ENCODE measurements at places on chromosomes 6 and 20.

- no peak for DNase-seq
These were observed 1267.0 kb upstream of the CITED2 start for GRCh38 chr6:140641412-140641811.

DNA sequence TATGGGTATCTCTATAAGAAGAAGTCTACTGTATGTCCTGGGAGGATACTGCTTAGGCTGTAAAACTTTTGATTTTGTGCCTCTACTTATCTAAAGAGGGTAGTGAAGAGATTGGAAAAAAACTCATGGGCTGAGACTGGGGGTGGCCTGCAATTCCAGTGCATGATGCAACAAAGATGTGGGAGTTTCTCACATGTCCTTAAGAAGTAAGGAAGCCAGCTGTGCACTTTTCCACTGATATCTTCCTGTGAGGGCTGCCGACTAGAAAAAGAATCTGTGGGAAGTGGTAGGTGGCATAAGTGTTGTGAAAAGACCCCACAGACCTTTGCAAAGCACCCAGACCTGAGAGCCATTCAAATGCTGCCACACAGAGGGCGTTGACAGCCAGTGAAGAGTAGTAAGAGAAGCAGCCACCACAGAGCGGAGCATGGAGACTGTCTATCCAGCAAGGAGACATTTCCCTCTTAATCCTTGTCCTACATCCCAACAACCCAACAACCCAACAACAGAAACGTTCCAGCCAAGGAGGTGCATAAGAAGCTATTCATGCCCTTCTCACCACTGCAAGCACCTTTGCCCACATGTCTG, 65.1 kb downstream of the PFDN4 start:
- no peak for DNase-seq

DNA sequence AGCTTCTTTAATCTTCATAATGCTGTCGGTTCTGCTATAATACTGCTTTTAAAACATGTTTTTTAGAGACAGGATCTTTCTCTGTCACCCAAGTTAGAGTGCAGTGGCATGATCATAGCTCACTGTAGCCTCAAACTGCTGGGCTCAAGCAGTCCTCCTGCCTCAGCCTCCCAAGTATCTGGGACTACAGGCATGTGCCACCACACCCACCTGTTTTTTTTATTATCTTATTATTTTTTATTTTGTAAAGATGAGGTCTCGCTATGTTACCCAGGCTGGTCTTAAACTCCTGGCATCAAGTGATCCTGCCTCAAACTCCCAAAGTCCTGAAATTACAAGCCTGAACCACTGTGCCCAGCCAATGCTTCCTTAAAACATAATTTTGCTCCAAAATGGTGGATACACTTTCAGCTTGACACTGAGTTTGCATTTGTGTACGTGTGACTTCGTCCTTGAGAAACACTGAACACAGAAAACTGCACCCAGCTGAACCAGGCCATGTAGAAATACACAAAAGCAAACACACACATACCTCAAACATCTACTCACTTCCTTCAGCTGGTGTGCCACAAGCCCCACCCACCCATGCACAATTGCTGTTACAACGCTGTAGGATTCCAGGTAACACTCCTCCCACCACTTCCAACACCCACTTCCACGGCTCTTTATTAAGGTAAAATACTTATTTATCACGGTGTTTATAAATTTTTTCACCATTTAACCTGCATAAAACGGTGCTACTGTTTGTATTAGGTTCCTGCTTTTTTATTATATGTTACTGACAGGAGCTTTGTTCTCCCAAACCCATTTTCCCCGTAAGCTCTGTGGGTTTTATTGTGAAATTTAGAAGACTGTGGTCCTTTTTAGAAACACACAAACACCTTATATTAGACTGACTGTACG, 109.1 kb downstream of the TSHZ2 start:
- DNase-seq = peak; percentile 86

- peak; percentile 51 for DNase-seq
These were observed 123.7 kb downstream of the MRPL14 start for GRCh38 chr6:44003345-44004061.

DNA sequence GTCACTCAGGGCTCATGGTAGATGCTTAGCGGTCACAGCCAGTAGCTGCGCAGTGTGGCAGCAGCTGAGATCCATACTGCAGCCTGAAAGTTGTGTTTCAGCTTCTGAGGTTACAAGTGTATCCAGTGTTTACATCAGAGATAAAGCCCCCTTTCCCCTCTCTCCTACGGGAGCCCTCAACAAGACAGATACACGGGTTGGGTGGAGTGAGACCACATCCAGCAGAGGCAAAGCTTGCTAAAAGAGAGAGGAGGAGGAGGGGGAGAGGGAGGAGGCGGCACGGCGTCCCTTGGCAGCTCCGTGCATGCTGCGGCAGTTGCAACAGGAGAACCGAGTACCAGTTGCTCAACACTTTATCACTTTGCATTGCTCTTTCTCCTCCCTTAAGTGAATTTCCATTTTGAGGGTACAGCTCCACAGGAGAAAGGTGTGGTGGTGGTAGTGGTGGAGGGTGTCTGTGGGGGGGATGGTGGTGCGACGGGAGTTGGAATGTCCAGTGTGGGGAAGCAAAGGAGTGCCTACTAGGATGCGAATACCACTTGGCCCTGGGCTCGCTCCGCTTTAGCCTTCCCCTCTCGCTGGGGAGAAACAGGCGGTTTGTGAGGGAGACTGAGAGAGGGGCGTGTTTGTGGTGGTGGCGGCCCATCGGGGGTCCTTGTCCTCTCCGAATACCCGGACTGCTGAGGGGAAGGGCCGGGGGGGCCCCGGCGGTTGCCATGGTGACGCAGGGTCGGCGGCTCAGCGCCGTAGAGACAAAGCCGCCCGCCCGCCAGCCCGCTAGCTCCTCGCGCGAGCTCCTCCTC, 405 bp upstream of the RNF182 start:
- DNase-seq = no peak

- DNase-seq = peak; percentile 86
These were observed 24.5 kb upstream of the TCP11 start for GRCh38 chr6:35165630-35166071.

GRCh38 chr6:148955441-148955840, 208.6 kb downstream of the UST start:
- no peak for DNase-seq

GRCh38 chr6:11571073-11571472, 33.5 kb downstream of the TMEM170B start:
- DNase-seq = no peak

- peak; percentile 12 for DNase-seq
These were observed 6.1 kb downstream of the COL21A1 start for GRCh38 chr6:56241124-56241802.

GRCh38 chr6:107709341-107709740, 114.8 kb downstream of the SCML4 start:
- no peak for DNase-seq

DNA sequence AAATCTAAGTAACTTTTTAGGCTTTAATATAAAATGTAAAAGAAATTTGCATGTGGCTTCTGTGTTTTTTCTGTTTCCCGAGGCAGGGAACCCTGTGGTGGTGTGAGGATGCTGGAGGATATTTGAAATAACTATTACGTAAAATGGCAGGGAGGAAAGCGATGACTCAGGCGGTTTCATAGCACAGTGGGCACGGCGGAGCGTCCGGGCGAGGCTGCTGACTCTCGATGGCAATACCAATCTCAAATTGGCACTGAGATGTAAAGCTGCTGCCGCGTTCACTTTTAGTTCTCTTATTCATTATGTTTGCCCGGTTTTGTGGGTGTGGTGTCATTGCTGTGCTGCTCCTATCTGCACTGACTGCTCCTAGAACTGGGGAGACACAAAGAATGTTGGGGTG, 254.3 kb downstream of the THBS2 start:
- DNase-seq = no peak

DNA sequence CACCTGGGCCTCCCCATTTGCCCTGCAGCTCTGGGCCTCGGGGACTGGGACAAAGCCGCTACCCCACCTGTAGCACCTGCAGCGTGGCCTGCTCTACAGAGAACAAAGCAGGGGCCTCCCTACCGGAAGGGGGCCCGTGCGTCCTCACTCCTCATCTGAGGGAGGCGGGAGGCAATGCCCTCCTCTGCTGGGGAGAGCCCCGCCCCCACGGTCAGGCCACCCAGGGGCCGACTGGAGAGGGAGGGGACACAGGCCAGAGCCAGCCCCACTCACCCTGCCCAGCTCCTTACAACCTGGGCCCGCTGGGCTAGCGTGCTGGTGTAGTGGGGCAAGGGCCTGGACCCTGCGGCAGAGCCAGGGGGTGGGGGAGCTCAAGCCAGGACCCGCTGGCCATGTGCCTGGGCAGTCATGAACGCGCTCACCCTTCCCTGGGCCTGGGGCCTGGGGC, 8.0 kb downstream of the LAMA5 start:
- peak; percentile 21 for DNase-seq

- no peak for DNase-seq
These were observed 37.4 kb downstream of the HAO1 start for GRCh38 chr20:7902879-7903278.

- DNase-seq = no peak
These were observed 204.1 kb upstream of the PREP start for GRCh38 chr6:105606831-105607463.

GRCh38 chr6:2999618-3000557, at the start of gene NQO2:
TSS of gene NQO2 (plus strand) at chr6:2999894. CDS start at chr6:3006553, 6,659 bp downstream.
- DNase-seq = peak; percentile 19

DNA sequence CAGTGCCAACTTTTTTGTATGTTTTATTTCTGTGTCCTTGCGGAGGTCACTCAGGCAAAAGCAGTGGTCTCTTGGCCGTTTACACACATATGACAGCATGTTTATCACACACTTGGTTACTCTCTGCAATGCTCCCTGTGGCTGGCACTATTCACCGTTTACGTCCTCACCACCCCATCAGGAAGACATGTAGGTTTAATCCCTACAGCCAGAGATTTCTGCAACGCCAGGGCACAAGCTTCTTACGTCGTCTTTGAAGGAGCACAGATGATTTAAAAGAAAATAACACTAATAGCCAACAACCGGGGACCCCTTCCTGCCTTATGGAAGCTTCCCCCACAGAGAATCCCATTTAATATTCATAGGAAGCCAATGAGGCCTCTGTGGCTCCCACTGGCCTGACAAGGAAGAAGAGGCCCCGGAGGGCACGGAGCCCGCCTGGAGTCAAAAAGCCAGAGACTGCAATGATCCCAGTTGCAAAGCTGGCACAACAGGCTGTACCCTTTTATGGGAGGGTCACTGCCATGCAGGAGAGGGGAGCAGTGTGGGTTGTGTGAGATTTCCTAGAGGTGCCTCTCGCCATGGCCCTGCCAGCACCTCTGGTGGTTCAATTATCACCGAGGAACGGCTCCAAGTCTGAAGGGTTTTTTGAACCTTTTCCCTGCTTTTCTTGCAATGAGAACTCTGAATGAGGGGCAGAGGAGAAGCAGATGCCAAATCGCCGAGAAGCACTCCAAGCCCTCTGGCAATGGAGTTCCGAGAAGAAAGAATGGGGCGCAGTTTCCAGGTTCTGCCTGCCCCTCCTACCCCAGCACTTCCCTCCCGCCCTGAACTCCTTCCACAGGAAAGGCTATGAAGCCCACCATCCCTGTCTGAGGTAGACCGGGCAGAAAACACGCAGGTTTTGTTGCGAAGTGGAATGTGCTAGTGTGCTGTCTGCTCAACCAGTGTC, 96.2 kb downstream of the THBS2 start:
- no peak for DNase-seq

- DNase-seq = no peak
These were observed 82.1 kb downstream of the GCNT2 start for GRCh38 chr6:10603219-10603618.

GRCh38 chr20:59031564-59032022, 542 bp downstream of the ATP5F1E start:
- no peak for DNase-seq

DNA sequence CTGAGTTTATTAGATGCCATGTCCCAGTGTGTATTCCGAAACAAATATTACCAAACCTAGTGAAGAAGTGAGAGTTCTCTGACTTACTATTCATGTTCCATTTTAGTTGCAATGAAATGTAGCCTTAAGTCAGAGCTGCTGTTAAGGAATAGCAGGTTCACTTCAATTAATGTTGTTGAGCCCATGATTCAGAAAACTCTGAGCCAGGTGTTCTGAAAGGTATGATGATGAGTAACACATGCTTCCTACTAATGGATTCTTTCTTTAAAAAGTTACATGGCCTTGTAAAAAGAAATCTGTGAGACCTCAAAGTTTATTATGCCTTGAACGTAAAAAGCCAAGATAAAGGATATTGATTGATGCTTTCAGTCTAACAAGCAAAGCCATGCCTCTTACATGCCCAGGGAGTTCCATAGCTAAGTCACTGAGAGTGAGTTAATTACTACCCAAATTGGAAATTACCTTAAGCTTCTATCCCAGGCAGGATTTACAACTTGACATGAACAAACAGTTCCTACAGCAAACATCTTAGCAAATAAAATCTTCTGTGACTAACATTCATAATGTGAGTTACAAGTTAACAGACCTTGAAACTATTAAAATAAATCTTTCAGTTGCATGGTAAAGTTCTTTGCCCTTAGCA, 122.9 kb downstream of the AKAP7 start:
- DNase-seq = no peak

DNA sequence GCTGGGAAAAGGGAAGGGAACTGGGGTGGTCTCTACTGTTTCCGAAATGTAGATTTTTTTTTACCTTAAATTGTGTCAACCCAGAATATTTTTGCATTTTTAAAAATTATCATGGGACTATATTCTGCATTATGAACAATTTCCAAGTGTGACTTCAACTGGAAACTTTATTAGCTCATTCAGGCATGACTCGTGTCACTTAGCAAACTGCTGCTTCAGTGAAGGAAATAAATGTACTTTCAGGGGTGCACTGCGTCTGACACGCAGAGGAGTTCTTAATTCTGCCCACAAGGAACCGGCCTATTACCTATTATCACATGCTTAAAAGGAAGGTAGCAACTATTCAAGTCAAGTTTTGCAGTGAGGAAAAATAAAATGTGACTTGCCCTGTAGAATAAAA, 291.3 kb upstream of the PRDM1 start:
- no peak for DNase-seq

DNA sequence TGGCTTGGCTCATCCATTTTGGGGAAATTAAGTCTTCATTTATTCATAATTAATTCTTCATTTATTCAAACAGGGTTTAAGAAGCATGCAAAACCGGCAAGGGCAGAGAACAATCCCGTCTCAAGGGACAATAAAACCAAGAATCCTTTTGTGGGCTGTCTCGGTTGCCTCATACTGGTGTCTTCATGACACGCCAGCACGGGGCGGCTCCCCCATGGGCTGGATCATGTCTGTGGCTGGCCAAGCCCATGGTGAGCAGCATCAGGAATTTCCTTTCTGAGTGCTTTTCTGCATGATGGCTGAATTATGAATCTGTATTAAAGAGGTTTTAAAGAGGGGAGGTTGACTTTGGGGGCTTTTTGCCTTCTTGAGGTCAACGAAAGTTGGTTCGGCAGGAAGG, 38.3 kb upstream of the DUSP22 start:
- no peak for DNase-seq

GRCh38 chr6:36970892-36971842, 14.8 kb downstream of the MTCH1 start:
- no peak for DNase-seq

DNA sequence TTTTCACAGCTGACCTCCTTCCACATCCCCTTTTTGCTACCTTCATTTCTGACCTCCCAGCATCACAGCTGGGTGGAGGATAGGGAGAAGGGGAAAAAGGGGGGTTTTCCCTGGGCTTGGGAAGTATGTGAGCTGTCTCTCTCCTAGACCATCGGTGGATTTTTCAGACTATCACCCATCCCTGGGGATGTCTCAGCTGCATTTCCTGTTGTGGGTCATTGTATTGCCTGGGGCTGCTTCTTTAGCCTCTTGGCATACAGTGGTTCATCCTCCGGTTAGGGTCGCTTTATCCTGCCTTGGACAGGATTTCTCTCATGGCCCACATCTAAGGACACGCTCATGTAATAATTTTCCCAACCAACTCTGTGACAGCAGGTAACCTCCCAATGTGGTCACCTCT, 142.5 kb upstream of the ARG1 start:
- no peak for DNase-seq

GRCh38 chr6:160177220-160177619, 55.6 kb downstream of the SLC22A1 start:
- DNase-seq = no peak

All from DMS153 (cell line).